ENCODE measurements at places on chromosomes 3 and 15.

GRCh38 chr15:80587007-80587406 lies 108.1 kb upstream of the ABHD17C start:
- DNase-seq, result no peak

DNA sequence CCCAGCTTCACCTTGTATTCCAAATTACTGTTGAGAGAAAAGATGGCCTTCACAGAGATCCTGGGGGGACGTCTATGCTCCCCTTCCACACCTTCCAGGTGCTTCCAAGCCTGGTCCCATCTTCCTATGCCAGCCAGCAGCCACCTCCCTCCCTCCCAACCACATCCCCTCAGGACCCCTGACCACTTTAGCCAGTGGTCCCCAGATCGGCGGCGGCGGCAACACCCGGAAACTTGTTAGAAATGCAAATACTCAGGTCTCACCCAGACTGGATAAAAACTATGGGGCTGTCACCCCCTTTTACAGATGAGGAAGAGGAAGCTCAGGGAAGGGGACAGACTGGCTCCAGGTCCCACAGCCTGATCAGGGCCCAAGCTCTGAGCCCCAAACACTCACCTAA lies 38.0 kb upstream of the PRSS50 start:
- DNase-seq, result no peak

GRCh38 chr15:55530861-55531313 lies 22.9 kb upstream of the DNAAF4 start:
- no peak for DNase-seq

DNA sequence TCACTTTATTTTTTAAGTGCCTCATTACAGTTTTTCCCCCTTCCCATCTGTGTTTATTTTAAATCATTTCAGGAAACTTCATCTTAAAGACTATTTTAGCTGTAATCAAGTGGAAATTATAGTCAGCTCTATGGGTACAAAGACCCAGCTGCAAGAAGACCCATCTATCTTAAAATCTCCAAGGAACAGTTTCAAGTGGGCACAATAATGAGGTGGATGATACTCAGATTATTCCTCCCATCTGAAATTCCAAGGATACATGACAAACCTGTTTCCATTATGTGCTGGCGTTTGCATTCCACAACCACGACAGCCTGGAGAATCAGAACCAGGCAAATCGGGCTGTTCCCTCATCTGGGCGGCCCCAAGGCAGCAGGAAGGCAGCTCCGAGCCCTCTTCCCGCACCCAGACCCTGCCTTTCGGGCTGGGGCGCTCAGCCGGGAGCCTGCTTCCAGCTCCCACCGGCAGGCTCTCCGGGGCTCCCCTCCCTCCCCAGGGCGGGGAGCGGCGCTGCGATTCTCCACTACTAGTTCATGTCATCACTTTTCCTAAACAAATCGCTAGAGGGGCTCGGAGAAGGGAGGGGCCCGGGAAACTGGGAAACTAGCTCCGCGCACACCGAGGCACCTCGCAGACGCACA lies at the start of gene MGLL:
TSS of gene MGLL (minus strand) at position 475 of the 641 bp plus-strand sequence. CDS start at position 278, 197 bp downstream.
- no peak for DNase-seq

DNA sequence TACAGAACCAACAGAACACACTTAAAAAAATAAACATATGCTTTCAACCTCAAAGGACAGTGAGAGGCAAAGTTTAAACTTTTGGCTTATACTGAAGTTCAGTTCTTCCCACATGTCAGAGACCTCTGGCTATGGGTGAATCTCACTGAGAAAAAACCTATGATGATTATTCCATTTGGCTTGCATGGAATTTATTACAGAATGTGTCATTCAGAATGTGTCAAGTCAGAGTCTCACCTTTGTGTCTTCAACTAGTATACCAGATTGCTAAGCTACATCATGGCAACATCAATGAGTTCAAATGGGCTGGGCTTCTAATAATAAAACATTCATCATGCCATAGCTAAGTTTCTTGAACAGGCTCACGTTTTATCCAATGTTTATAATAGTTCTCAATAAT lies 987.0 kb downstream of the NTRK3 start:
- DNase-seq, result no peak

DNA sequence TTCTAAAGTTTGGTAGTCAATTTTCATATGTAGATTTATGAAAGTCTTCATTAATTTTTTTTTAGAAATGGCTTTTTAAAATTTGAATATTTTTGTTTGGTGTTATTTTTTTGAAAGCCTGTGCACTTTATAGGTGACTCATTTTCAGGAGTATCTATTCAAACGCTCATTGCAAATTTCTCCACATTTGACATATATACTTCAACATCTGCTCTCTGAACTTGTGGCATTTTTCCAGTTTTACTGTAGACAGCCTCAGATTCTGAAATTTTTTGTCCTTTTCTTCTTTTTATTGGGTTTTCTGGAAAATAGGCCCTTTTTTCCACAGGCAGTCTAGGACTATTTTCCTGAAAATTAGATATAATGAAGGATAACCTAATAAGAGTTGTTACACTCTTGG lies 396.6 kb downstream of the RBMS3 start:
- DNase-seq, result no peak

DNA sequence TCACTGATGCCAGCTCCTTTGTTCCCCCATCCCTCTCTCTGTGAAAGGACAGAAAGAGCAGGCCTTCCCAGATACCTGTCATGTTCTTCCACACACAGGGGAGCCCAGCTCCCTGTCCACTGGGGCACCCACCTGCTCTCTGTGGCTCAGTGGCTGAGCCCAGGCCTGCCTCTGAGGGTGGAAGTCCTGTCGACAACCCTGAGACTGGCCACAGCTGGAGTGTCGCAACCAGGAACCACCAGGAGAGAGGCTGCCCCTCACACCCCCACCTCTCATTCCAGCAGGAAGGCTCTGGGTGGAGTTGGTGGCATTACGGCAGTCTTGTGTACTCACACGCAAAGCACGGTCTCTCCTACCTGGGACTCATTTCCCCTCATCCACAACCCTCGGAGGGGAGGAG lies 66.3 kb downstream of the MEGF11 start:
- DNase-seq, result no peak

Measured in NCI-H446 treated with DMSO at 0.1 percent for 48 hours (cell line).